ENCODE measurements at places on chromosomes 2 and 18.

DNA sequence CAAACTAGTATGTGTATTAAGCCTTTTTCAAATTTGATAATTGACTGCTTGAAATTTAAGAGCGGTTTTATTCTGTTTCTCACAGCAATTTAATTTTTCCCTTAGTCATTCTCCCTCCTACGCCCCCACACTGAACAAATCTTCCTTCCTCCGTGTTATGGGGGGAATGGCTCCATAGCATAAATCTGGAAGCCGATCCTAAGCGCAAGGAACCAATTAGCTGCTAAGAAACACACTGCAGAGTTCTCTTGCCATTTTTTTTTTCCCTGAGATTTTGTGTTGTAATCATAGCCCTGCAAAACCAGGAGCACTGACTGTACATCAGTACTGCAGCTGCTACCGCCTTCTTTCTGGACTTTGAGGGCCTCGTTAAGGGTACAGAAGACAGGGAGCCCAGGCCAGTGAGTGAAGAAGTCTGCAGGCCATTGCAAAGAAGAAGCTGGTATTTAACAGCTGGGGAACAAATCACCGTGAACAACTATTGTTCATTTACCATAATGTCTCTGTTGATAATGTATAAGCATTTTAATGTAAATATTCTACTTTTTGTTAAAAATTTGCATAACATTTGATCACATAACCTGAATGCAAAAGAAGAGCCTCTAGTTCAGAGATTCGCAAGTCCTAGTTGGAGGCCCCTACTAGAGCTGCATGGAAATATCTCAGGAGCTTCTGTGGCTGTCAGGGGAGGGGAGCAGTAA, 264.0 kb downstream of the LRATD1 start:
- DNase-seq = no peak

GRCh38 chr2:46825939-46826568, 89.6 kb downstream of the MCFD2 start:
- no peak for DNase-seq

DNA sequence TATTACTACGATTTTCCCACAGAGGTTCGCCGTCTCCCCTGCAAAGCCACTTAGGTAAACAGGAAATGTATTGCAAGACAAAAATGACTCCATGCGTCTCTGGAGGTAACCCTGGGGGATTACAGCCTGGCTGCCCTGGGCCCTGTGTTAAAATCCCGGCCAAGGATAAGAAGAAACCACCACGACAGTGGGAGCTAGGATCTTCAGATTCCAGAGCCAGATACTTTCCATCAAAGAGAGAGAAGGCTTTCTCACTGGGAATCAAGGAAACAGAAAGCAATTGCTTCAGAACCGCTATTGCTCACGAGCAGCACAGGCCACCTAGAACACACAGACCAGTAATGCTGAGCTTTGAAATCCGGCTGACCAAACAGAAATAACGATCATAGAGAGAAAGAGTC, 97.9 kb upstream of the ZNF516 start:
- DNase-seq = peak; percentile 34

DNA sequence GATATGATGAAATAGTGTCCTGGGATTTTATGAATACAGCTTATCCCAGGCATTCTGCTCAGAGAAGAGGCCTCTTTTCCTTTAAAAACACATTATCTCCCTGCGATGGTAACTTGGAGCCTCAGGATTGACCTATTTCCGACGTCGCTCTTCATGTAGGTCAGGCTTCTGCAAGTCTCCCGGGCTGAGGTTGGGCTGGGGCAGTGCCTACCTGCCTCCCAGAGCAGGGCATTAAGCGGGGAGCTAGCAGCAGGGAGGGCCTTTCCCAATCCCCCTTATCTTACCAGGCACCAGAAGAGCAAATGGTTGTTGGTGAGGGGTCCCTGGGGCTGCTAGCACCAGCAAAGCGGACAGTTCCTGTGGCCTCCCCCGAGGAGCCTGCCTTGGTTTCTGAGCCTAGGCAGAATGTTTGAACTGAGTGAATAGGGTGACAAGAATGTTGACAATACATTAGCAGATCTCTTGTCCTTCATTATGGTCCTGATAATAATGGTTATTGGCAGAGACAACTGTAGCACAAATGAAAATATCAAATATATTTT, 60.2 kb downstream of the TRPM8 start:
- no peak for DNase-seq

DNA sequence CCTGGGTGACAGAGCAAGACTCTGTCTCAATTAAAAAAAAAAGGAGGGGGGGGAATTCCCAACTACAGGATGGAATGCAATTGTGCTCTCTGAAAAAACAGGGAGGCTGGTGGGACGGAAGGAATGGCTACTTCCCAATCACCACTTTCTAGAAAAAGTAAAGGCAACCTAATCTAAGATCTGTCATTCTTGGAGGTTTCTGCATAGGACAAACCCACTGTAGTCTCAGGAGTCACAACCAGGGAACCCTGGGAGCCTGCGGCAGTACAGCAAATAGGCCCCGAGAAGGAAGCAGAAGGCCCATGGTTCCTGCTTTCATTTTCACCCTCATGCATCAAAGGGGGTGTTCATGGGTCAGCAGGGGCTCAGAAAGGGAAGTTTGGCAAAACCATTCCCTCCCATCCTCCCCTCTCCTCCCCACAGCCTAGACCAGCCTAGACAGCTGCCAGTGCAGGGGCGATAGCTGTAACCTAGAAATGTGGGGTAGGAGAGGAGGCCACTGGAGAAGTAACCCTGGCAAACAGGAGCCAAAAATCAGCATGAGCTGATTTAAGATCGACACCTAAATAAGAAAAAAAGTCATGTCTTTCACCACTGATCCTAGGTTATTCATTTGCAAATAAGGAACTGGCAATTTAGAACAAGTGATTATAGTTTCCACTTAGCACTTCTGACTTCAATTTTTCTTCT, 48.0 kb downstream of the TRABD2A start:
- no peak for DNase-seq

- peak; percentile 44 for DNase-seq
Observed at GRCh38 chr2:60641811-60642788, 88.6 kb upstream of the BCL11A start.

DNA sequence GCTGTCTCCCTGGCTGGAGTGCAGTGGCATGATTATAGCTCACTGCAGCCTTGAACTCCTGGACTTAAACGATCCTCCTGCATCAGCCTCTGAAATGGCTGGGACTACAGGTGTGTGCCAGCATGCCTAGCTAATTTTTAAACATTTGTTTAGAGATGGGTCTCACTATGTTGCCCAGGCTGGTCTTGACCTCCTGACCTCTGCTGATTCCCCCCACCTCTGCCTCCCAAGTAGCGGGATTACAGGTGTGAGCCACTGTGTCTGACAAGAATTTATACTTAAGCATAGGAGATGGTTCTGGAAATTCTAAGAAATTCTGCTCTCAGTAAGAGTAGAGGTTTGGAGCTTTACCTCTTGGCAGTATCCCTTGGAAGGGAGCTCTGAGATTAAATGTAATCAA, 18.2 kb downstream of the MTHFD2 start:
- DNase-seq = no peak

- no peak for DNase-seq
Observed at GRCh38 chr2:150350500-150350899, 137.0 kb downstream of the RND3 start.

GRCh38 chr2:176445956-176446355, 176.7 kb downstream of the MTX2 start:
- no peak for DNase-seq

- DNase-seq = no peak
Observed at GRCh38 chr2:176856683-176857082, 355.9 kb upstream of the HNRNPA3 start.

DNA sequence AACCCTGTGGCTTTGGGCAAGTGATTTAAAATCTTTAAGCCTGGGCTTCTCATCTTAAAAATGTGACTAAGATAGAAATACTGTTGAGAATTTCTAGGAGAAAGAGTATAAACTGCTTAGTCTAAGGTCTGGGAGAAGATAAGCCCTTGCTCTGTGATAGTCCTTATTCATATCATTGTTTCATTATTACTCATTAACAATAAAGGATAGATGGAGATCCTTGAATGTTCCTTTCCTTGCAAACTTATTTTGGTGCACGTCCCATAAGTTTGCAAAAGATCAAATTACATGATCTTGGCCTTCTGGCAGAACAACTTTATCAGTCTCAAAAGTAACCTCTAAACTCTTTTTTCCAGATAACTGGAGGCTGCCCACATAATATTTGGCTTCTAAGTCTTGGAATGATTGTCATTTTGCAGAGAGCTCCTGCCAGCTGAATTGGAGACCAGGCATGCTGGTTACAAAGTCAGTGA, 138.3 kb downstream of the FAM124B start:
- DNase-seq = no peak

- DNase-seq = no peak
Observed at GRCh38 chr2:43417300-43417699, 178.5 kb downstream of the THADA start.

DNA sequence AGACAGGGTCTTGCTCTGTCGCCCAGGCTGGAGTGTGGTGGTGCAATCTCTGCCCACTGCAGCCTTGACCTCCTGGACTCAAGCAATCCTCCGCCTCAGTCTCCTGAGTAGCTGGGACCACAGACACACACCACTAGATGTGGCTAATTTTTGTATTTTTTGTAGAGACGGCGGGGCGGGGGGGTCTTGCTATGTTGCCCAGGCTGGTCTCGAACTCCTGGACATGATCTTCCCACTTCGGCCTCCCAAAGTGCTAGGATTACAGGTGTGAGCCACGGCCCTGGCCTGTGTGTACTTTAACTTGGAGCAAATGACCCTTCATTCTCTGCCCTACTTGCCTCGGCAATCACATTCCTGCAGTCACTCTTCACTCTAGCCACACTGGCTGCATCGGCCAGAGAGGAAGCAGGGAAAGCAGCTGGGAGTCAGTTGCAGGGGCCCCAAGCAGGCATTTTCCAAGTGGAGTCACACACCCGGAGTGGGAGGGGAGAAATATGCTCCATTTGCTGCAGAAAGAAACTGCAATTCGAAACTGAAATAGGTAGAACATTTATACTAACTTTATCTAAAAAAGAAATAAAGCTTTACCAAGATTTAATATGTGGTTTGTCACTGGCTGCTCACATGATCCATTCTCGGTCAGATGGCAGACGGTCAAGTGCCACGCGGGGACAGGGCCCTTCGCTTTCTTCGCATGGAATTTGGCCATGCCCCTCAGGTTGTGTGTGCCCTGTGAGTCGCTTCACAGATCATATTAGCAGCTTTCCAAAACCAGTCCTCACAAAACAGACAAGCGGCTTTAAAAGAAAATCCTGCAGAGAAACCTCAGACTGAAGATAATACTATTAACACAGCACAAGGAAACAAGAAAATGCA, 37.1 kb downstream of the FAM161A start:
- DNase-seq = no peak

DNA sequence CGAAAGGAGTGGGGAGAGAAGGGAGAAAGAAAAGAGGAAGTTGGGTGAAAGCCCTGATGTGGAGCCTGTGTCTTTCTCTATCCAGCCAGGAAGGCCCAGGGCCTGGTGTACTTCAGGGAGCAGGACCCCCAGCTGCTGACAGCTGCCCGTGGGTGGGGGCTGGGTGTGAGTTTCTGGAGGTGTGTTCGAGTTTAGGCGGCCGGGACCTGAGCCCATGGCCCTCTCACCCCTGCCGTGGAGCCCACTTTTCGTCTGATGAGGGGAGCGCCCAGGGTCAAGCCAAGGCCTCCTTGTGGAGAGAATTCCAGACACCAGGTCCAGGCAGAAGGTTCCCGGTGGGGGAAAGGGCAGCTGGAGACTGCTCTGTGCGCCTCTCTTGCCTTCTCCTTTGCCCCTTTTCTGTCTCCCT, 2.2 kb downstream of the SIX3 start:
- DNase-seq = no peak

DNA sequence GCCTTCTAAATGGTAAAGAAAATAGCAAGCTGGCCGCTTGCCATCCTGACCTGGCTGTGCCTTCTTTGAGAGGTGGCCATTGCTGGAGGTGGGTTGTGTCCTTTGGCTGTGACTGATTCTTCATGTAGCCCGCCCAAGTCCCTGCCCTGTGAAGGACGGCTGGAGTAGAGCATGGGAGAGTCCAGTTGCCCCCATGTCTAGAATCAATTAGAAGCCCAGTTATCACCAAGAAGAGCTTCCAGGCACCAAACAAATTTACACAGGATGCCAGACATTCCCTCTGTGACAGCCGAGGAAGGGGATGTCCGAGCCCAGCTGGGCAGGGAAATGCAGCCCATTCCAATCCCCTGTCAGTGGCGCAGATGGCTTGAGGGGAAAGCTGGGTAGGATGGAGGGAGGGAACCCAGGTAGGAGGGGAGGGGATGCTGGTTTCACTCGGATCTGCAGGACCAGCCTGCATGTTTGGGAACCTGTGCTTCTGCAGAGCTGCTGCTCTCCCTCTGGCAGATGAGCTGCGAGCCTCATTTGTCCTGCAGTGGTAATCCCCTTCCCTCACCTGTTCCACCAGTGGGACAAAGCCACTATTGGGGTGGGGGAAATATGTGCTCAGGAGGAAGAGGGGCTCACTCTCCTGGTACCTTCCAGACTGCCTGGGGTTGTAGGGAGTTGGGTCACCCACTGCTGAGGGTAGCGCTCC, 25.7 kb upstream of the ASB18 start:
- DNase-seq = no peak

DNA sequence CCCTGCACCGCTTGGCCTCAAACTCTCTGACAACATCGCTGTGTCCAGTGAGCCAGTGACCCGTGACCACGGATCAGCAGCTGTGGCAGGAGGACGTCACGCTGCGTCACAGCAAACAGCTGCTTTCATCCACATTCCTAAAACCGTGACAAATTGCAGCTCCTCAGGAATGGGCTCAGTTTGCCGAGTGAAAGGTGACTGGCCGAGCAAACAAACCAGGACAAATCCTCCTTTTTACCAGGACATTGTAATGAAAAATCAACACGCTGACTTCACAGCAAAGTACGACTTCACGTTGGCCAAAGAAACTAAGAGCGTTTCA, 57.6 kb downstream of the PXDN start:
- DNase-seq = no peak

DNA sequence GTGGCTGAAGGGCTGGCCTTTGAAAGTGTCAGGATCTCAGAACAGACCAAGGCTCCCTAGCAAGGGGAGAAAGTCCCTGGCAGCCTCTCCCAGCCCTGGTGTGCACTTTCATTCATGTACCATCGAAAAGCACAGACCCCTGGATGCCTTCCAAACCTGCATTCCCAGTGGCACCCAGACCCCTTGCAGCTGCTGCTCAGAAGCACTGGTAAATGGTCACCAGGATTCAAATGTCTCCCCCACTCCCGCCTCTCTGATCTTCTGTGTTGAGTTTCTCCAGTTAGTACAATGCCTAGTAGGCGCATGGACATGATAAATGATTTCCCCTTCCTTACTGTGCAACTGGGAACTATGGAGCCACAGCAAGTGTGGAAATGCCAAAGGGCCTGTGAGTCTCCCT, 180.0 kb downstream of the GLI2 start:
- no peak for DNase-seq

GRCh38 chr2:38648107-38648761, 17.7 kb upstream of the GALM start:
- DNase-seq = no peak

- DNase-seq = peak; percentile 60
Observed at GRCh38 chr2:117785740-117786139, 28.8 kb upstream of the DDX18 start.
